ENCODE measurements at places on chromosomes 5 and 9.

GRCh38 chr5:45274241-45274640, 421.9 kb downstream of the HCN1 start:
- DNase-seq = no peak

DNA sequence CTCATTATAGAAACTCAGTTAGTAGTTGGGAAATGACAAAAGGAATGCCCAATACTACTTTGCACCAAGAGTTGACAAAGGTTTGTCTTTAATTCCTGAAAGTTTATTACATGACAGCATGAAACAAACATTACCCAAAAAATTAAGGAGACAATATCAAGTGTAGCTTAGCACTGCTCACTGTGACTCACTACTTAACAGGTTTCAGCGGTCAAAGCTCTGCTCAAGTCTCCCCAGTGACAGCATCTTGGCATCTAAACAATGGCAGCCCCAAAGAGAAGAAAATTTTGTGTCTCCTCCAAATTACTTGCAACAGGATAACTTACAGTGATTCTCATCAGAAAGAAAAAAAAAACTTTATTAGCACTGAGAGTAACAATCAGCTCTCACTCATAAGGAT, 1030.2 kb downstream of the EFNA5 start:
- DNase-seq = no peak

GRCh38 chr9:134779640-134780039, 101.0 kb upstream of the FCN2 start:
- DNase-seq = no peak

DNA sequence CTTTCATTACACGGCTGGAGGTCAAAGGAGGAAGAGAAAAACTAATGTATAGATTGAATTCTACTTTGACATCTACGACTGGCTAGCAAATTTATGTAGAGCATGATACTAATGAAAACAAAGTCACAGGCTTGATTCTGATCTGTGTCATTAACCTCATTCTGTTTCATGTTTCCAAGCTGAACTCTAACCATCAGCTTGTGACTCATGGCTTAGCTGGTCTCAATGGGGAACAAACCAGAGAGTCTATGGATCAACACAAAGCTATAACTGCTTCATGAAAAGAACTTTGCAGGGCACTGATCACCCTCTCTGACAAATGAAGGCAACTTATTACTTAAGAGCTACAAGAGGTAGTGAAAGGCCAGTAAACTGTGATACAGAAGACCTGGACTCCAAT, 23.6 kb upstream of the PDE4D start:
- no peak for DNase-seq

DNA sequence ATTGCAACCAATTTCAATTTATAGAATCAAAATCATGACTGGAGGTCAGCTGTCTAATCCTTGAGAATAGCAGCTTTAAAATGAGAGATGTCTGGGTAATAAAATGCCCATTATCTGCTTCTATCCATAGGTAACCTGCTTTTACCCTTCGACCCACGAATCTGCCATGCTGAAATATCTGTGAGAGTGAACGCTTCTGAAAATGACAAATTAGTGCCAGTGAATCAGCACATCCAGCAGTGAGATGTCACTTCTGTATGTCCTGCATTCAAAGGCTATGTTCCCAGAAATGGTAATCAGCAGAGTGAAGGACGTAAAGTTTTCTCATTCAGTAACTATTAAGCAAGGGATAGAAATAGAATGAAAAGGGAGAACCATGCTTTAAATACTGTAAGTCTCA, 532.4 kb upstream of the ITGA1 start:
- no peak for DNase-seq

GRCh38 chr9:123382653-123383511, 26.9 kb downstream of the CRB2 start:
- no peak for DNase-seq

DNA sequence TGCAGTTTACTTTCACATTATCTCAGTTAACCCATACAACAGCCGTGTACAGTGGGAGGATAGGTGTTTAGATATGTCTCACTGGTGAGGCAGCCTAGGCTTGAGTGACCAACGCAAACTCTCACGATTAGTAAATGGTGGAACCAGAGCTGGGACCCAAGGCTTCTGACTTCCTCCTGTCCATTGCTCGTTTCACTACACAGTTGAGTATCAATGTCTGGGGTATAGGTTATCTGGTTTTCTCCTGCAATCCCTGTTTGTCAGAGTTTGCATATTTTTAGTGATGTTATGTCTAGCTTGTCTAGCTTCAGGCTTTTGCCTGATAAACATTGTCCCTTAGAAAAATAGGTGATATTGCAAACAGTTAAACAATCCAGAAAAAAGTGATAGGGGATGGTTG, 62.6 kb downstream of the NUP214 start:
- no peak for DNase-seq

Data from T-helper 9 cell (primary cell).